ENCODE measurements at places on chromosomes 2 and 18.
A peak's percentile ranks its signal among the peaks of the same experiment; 100 is the strongest.

GRCh38 chr2:130831356-130831755, 5.4 kb upstream of the ARHGEF4 start:
- no peak for DNase-seq

GRCh38 chr2:165499131-165499530, 29.6 kb downstream of the CSRNP3 start:
- DNase-seq = no peak

DNA sequence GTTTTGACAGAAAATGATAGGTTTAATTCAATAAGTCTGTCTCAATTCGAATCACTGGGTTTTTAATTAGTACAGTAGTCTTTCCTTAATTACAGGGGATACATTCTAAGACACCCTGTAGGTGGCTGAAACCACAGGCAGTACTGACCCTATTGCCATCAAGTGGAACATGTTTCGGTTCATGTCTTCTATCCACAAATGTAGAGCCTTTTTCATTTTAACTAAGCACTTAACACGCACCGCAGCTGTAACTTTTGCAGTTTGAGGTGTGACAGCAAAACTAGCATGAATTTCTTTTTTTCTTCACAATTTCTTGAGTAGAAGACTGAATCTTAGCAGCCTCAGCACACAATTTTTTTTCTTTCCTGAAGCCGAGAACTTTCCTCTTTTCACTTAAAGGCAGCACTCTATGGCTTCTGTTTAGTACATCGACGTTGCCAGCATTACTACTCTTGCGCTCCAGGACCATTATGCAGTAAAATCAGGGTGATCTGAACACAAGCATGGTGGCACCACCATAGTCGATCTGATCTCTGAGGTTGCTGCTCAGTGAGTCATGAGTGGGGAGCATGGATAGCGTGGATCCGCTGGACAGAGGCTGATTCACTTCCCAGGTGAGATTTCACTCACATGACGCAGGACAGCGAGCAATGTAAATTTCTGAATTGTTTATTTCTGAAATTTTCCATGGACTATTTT, 805.1 kb downstream of the RNF144A start:
- no peak for DNase-seq

DNA sequence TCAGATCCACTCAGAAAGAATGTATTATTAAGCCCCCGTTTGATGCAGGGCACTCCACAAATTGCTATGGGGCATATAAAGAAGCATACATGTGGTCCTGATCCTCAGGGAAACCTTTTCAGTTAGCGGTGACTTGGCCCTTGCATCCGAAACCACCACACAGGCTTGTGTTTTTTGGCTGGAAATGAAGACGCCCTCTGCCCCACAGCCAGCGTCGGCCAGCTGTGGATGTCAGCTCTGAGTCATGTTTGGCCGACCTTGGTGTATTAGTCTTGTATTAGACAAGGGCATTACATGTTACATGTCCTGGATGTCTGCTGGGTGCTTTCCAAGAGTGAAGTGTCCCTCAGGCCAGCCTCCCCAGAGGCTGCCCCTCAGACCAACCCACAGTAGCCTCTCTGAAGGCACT, 107.6 kb upstream of the MAP3K20 start:
- peak; percentile 18 for DNase-seq

DNA sequence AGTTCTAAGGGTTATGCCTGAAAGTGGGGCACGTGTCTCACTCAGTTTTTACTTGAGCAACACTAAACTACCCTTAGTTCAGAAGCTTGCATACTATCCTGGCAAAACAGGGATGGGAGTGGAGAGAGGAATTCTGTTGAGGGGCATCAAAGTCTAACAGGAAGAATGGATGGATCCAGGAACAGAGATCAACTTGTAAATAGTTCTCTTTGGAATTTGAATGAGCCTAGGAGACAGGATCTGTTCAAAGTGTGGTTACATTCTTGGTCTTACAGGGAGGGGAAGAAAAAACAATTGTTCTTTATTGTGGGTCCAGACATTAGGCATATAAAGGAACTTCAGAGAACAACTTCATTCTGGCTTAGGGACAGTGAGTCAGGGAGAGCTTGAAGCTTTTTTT, 560.2 kb downstream of the CNTNAP5 start:
- DNase-seq = no peak

DNA sequence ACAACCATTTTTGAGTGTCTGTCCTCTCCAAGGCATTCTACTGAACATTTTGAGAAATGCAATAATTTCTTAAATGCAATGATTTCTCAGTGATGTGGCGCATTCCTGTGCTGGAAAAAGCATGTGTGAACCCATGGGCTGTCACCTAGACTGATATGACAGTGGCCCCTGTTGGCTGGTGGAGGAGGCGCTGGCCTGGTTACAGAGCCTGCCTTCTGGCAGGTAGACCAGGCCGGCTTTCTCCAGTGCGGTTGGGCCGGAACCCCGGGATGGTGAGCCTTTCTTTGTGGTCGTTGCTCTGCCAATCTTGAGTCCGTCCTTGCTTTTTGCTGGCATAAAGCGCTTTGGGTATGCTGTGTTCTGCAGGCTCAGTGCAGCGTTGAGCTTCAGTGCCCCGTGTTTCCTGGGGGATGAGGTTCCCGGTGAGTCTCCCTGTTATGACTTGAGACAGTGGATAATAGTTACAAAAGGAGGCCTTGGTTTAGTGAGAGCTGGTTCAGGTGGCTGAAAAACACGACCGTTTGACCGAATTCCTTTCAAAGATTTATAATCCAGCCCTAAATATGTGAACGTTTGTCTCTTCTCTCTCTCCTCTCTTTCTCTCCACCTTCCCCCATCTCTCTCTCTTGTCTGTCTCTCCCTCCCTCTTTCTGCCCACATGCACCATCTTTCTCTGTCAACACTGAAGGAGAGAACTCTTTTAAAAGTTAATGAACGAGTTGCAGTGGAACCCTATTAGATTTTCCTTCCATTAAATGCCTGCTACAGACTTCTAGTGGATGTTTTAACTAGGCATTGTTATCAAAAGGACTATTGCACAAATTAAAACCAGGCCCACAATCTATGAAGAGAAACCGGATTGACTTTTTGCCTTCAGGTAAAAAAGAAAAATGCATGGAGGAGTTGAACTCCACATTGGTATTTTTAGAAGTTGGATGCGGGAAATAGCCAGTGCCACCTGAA, 34.0 kb downstream of the TSHZ1 start:
- DNase-seq = no peak

- DNase-seq = no peak
Measured at GRCh38 chr2:43375746-43376522, 149.5 kb upstream of the ZFP36L2 start.

GRCh38 chr2:119249855-119250717, 26.5 kb downstream of the STEAP3 start:
- no peak for DNase-seq

GRCh38 chr2:65522922-65523321, 90.5 kb upstream of the SPRED2 start:
- DNase-seq = no peak

- no peak for DNase-seq
Measured at GRCh38 chr2:204037286-204037685, 100.7 kb downstream of the ICOS start.

DNA sequence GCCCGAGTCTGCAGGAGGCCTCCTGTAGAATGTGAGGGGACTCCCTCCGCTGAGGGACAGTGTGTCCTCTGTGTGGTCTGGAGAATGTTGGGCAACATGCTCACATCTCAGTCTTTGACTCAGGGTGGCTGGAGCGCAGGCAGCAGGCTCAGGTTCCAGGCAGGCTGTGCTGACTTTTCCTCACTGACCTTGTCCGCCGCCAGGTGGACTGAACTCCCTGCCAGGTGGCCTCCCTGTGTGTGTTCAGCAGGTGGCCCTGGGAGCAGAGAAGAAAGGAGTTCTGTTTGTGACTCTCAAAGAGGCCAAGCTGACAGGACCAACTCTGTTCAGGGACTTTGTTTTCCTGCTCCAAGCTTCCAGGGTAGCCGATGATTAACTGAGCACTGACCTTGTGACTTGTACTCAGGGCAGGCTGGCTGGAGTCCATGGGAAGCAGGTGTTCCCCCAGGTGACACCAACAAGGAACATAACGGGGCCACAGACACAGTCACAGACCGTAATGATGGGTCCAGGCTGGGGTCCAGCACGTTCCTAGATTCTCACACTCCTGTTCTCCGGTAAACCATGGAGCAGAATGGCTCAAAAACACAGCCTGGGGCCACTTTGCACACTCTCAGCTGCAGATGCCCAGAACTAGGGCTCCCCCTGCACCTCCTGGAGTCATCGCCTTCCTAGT, 439.8 kb downstream of the RNF144A start:
- DNase-seq = no peak

- DNase-seq = no peak
Measured at GRCh38 chr2:120225549-120226065, 2.4 kb upstream of the TMEM185B start.

DNA sequence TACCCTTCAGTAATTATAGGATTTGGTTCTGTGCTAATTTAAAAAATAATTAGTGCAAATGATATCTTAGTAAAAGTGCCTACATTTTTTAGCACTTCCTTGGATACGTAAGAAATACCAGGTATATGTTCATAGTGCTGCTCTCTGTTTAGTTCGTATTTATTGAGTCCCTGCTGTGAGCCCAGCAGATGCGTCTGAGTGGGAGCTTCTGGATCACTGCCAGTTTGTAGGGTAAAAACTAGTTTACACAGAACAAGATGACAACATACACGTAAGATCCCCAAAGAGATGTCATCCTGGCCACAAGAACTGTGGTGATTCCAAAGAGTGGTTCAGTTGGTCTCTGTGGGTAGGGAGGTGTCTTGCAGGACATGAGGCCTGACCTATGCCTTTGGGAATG, 103.2 kb downstream of the CTIF start:
- DNase-seq = no peak

DNA sequence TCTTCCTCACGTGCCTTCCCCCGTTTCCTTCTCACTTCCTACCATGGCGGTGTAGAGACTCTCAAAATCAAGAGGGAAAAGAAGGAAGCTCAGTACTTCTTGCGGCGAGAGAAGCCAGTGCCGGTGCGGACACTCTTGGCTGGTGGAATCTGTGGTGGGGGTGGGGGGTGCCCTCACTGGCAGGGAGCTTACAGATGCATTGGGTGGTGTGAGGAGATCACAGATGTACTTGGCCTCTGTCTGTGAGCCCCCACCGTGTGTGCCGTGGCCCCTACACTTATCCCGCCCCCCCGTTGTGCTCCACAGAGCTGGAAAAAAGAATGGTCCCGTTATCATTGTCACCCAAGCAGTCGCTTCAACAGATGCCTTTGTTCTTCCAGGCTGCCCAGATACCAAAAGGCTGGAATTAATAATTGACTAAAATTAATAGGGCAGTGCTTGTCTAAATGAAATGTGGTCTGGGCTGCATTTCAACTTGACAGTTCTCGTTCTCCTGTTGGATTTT, 79.8 kb downstream of the VAPA start:
- DNase-seq = no peak

DNA sequence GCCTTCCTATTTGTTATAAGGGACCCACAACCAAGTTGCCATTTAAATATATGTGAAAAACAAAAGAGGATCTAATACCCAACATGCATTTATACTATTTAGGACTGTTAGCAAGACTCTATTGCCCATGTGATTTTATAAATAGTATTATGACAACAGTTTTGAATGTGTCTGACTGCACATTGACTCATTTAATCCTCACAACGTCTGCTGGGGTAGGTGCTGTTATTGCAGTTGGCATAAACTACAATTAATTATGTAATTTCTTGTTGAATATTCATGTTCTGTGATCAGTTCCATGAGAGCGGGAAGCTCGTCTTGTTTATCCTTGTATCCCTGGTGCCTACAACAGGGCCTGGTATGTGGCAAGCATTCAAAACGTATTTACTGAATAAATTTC, 53.7 kb downstream of the SH2D6 start:
- DNase-seq = no peak

DNA sequence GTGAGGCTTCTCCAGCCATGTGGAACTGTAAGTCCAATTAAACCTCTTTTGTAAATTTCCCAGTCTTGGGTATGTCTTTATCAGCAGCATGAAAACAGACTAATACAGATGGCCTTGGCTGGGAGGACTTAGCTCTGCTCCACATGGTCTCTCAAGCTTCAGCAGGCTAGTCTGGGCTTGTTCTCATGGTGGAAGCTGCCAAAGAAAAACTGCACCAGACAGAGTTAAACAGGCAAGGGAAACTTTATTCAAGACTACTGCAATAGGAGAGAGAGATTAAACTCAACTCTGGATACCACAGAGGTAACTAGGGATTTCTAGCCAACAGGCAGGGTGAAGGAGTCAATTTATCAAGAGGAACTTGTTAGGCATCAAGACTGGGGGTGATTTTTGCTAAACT, 142.1 kb downstream of the CABLES1 start:
- no peak for DNase-seq

DNA sequence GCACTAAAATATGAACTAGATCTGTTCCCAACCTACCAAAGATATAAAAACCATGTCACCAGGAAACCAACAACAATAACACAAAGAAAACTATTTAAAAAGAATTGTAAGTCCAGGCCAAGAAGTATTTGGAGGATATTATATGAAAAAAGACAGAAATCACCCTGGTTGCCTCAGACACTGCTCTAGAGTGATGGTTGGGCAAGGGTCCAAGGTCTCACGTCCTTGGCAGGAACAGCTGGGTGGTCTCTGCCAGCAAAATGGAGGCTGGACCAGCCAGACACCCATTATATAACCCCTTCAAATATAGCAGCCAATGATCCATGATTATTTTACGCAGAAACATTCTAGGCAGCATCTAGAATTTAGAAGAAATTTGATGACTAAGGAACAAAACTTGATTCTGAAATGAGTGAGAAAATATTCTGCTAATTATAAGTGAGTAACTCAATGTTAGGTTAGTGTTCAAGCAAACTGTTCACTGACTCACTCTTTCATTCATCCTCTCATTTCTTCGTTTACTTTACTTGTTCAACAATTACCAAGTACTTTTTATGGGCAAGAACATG, 35.4 kb downstream of the MRPL35 start:
- no peak for DNase-seq

DNA sequence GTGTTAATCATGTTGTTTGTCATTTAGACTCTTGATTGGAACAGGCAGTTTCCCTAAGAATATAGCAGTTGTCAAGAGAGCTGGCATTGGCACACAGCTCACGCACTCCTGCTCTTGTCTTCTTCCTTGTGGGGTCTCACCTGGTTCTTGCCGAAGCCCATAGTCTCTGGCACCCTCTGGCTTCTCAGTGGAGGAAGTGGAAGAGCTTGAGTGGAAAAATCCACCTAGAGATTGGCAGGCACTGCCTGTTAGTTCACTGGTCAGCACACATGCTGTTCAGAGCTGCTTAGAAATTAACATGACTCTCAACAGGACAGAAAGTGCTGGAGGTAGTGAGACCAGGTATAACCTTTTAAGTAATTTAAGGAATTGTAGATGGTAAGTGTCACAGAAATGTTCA, 28.3 kb downstream of the SCTR start:
- no peak for DNase-seq

GRCh38 chr18:70261141-70261788, 27.6 kb upstream of the SOCS6 start:
- no peak for DNase-seq

DNA sequence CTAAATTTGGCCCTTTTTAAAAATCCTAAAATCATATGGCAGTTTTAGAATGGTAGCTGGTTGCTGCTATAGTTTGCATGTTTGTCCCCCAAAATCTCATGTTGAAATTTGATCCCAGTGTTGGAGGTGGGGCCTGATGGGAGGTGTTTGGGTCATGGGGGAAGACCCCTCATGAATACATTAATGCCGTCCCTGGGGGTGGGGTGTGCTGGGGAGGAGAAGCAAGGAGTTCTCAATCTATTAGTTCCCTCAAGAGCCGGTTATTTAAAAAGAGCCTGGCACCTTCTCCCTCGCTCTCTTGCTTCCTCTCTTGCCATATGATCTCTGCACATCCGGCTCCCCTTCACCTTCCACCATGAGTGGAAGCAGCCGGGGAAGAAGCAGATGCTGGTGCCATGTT, 20.8 kb downstream of the GPATCH11 start:
- no peak for DNase-seq

Measured in muscle of back (tissue), 13 donors.